ENCODE measurements at places on chromosomes 6 and 20.

- DNase-seq, result peak; percentile 63
Observed at GRCh38 chr6:53119772-53120409, 28.8 kb downstream of the GCM1 start.

GRCh38 chr6:163338671-163339405 is 75.7 kb upstream of the QKI start:
- no peak for DNase-seq

- DNase-seq, result peak; percentile 68
Observed at GRCh38 chr6:12335717-12336116, 45.6 kb downstream of the EDN1 start.

- no peak for DNase-seq
Observed at GRCh38 chr6:1216488-1216974, 95.4 kb upstream of the FOXQ1 start.

DNA sequence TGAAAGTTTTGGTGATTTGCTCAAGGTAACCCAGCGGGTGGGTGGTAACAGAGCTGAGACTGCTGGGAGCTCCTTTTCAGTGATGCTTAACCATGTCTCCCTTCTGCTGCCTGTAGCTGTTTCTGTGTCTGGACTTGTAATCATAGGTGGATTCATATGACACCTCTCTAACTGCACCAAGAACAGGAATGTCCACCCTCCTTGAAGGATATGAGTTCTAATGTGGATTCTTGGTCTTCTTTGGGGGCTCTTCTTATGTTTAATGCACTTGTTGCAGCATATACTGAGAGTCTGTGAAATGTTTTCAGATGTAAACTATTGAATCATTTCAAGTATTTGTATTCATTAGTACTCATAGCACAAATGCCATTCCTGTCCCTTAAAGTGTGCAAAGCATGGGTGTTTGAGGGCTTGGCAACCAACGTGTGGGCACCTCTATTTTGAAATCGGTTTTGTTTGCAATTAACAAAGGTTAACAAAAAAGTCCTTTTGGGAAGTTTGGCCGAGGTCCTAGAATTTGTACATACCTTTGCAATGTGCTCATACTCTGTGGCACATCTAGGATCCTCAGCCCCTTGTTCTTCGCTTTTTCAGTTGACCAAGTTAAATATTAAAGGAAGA is 138.0 kb downstream of the SOX4 start:
- DNase-seq, result no peak

DNA sequence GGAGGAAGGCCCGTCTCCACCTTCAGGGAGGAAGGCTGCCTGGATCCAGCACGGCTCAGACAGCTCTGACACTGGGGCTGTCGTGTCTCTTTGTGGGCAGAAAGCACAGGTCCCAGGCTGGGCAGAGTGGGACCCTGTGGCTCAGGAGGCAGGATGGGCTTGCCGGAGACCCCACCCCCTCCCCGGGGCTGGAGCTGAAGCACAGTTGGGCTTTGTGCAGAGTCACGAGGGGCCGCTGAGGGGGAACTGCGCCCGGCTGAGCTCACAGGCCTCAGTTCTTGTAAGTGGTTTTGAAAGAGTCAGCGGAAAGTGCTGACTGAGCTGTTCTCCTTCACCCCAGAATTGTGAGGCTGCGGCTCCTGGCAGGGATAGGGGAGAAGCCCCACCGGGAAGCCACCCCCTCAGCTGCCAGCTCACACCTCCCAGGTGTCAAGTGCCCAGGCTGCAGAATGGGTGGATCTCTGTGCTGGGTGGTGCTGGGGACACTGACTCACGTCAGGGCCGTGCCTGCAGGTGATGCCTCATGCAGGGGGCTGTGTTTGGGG is 145.5 kb upstream of the RNF24 start:
- DNase-seq, result peak; percentile 35

DNA sequence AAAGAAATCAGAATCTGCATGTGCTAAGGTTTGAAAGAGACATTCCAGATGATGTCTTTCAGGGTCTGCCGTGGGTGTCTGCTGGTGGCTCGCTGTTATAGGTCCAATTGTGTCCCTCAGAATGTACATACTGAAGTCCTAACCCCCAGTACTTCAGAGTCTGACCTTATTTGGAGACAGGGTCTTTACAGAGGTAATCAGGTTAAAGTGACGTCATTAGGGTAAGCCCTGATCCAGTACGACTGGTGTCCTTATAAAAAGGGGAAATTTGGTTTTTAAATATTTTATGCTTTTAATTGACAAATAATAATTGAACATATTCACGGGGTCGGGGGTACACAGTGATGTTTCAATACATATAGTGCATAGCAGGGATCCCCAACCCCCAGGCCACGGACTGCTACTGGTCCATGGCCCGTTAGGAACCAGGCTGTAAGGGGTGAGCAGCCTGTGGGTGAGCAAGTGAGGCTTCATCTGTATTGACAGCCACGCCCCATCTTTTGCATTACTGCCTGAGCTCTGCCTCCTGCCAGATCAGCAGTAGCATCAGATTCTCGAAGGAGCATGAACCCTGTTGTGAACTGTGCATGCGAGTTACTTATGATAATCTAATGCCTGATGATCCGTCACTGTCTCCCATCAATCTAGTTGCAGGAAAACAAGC is 33.2 kb upstream of the SLC22A23 start:
- DNase-seq, result no peak

- no peak for DNase-seq
Observed at GRCh38 chr6:347951-348859, 43.3 kb upstream of the IRF4 start.

- DNase-seq, result no peak
Observed at GRCh38 chr20:36155629-36155971, 1.1 kb downstream of the EPB41L1 start.

- no peak for DNase-seq
Observed at GRCh38 chr20:60200305-60200918, 242.2 kb downstream of the CDH26 start.

DNA sequence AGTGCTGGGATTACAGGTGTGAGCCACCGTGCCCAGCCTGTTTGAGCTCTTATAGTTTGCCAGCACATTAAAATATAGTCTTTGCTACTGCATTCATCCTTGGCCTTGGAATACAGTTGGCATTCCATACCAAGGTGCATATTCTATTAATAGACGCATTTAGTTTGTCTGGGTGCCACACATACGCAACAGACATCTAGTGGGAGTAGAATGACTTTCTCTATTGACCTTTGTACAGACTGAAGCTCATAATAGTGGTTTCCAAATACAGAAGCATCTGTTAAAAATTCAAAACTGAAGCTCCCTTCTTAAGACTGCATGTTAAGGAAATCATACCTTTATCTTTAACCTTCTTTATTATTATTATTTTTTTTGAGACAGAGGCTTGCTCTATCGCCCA is 46.7 kb upstream of the FNDC1 start:
- DNase-seq, result no peak

GRCh38 chr6:5936140-5936539 is 70.6 kb downstream of the NRN1 start:
- DNase-seq, result no peak

DNA sequence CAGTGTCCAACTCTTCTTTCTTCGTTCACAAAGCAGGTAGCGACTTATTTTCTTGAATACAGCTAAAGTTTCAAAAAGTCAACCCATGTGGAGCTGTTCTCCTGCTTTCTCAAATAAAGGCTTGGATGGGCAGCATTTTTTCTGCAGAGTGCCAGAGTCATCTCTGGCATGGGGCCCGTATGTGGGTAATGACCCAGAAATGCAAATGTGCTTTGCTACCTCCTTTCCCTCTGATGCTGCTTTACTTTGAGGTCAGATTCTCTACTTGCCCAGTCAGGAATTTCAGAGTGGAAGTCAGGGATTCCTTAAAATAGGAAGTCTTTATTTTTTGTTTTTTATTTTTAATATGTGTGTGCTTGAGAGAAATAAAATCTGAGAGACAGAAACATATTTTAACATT is 4.9 kb downstream of the NKAIN2 start:
- DNase-seq, result no peak

DNA sequence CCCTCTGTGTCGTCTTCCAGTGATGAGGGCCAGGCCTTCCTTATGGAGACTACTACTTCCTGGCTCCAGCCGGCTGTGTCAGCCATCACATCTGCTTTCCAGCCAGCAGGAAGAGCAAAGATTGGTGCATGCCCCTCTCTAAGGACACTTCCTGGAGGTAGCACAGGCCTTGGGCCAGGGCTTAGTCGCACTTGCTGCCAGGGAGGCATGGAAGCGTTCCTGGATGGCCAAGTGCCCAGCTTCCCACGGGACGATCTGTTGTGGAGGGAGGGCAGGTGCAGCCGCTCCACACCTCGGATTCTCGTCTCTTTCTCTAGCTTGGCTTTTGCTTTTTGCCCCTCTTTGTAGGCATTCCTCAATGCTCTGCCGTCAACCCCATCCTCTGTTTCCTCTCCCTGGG is 11.9 kb downstream of the ERMARD start:
- DNase-seq, result no peak

DNA sequence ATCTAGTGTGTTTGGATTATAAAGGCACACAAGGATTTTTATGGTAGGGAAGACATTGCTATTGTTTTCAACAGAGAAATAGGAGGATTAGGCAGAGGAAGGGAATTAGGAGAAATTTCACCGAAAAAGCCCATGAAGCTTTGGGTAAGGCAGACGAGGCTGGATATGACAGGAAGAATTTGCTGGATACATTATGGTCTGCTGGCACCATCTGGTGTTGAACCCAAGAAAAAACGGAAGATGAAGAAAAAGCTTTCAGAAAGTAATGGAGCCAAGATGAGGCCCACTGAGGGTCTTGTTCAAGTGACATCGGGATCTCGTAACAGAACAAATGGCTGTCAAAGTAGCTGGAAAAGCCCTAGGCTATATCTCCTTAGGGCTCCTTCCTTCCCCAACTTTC is 56.5 kb downstream of the OR2J2 start:
- DNase-seq, result no peak

- no peak for DNase-seq
Observed at GRCh38 chr20:54559890-54560289, 84.5 kb downstream of the DOK5 start.

DNA sequence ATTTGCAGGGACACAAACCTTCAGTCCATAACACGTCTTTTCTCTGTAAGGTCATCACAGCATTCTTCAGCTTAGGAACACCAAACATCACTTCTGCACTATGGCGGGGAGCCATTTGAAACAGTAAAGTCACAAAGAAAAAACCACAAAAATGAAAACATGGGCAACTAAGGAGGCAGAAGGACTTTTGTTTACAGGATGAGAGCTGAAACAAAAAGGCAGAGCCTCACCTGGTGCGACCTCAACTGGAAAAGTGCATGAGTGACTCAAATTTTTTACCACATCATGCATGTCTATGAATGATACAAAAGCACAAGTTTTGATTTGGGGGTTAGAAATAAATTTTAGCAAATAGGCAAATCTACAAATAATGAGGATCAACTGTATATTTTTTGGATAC is 68.2 kb upstream of the TNFAIP3 start:
- DNase-seq, result no peak

- DNase-seq, result no peak
Observed at GRCh38 chr6:154737424-154737823, 4.2 kb downstream of the SCAF8 start.

- no peak for DNase-seq
Observed at GRCh38 chr6:12584631-12585405, 131.7 kb upstream of the PHACTR1 start.

- no peak for DNase-seq
Observed at GRCh38 chr6:140101818-140102217, 727.4 kb upstream of the CITED2 start.

DNA sequence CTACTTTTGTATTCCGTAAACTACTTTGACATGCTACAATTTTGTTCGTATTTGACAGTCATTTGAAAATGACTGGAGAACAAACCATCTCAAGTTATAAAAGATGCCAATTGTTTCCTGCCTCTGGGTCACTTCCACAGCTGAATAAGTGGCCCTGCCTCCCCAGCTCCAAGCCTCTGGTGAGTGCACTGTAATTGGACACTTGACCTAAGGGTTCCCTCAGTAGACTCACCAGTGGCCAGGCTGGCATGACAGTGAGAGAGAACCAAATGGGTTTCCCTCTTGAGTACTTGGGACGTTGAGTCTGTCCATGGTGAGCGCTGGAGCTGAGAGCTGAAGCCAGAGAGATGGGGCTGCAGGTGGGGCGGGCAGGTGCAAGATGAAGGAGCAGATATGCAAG is 57.1 kb downstream of the SLC35D3 start:
- DNase-seq, result no peak

GRCh38 chr6:71902261-71902660 is 15.9 kb downstream of the RIMS1 start:
- no peak for DNase-seq

DNA sequence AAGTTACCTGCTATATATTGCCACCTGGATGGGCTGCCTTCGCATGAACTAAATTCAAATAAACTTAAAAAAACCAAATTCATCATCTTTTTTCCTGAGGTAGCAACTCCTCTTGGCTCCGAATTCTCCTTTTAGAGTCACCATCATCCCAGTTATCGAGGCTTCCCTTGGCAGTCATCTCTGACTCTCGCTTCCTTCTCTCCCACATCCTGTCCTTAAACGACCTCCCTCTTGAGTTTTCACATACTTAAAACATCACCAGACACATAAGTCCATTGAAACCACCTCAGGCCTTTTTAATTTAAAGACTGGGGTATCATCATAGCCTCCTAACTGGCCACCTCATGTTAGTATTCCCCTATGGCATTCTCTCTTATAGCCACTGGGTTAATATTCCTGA is 296.1 kb upstream of the FLRT3 start:
- no peak for DNase-seq

DNA sequence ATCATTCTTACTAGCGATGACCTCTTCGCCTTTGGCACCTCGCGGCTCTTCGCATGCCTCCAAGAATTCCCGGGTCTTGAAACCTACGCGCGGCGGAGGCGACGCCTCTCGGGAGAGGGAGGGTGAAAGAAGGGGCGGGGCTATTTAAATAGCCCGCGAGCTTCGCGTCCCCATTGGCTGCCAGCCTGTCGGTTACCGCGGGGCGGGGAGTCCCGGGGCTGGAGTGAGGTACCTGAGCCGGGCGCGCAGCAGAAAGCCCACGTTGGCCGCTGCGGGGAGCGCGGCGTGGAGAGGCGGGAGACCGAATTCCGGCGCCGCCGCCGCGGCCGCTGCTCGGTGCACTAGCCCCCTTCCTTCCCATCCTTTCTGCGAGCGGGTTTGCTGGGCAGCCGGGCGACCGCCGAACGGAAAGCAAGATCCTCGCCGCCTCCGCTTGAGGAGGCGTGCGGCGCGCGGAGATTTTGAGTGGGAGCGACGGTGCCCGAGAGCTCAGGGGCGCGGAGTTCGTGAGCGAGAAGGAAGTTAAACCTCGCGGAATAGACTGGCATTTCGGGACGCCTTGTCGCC is at the start of gene BMP6:
Gene BMP6, plus strand, starts transcription at position 251 of the 567 bp plus-strand sequence. CDS start 857 bp downstream, outside the sequence.
- peak; percentile 55 for DNase-seq

DNA sequence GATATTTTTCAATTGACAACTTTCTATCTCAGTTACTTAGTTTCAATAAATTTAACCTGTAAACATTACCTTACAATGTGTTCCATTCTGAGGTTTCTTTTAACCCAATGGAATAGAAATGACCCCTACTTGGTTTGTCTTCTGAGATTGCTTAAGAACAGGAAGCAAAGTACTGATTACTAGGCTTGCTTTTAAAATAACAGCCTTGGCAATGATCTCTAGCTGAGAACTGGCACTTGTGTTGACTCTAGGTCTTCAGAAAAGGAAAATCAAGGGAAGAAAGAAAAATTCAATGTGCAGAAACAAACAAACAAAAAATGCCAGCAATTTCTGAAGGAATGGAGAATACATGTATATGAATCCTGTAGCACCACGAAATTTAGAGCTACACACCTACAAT is 66.1 kb downstream of the SYNE1 start:
- DNase-seq, result no peak

GRCh38 chr6:155530219-155530834 is 74.7 kb upstream of the NOX3 start:
- peak; percentile 38 for DNase-seq

Measured in HT-29 (cell line).